ENCODE measurements at places on chromosomes 7 and 10. TPM values are rescaled to one million over a fixed set of nuclear protein-coding genes. Genes with fewer than 3 reads are reported as not detected.

Gene ITGB8
- total RNA-seq = 2.2 TPM

Gene CTTNBP2
- 0.63 TPM for total RNA-seq

Gene ZNF248
- 4.5 TPM for total RNA-seq

Gene FAM25C
- total RNA-seq = not detected

Gene FLNC
- total RNA-seq = 130 TPM

GRCh38 chr7:26144184-26145080 lies 7.6 kb upstream of the NFE2L3 start:
- no peak for DNase-seq

GRCh38 chr10:33612116-33612515 lies 277.6 kb upstream of the NRP1 start:
- DNase-seq = no peak

DNA sequence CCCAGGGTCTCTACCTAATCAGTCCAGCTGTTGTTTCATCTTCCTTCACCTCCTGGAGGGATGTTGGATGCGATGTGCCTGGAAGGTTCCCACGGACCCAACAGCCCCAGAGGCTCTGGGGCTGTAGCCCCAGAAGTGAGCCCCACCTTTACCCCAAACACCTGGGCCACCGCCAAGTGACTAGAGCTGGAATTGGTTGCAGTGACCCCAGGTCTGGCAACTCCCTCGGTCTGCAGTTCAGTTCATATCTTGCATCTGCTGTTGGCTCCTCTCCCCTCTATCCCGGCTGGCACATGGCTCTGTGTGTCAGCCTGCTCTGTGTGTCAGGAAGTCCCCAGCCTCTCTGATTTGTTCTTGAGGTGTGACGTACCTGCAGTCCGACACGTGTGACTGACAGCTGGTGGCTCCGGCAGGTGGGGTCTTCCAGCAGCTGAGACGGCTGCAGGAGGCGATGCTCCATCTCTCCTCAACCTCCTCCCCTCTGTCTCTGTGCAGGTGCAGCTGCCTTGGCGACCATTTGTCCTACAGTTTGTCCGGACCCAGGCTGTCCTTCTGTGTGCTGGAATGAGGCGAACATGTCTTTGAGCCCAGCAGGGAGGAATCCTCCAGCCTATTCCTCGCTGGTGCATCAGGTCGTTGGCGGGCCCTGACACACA lies 38.6 kb downstream of the ELFN1 start:
- no peak for DNase-seq

- no peak for DNase-seq
These were observed 24.2 kb downstream of the FAM3C start for GRCh38 chr7:121371883-121372282.

GRCh38 chr10:987620-987869 lies 689 bp upstream of the GTPBP4 start:
- no peak for DNase-seq

GRCh38 chr7:43749383-43749940 lies 9.0 kb upstream of the BLVRA start:
- DNase-seq = no peak

GRCh38 chr10:47225928-47226645 lies 73.9 kb upstream of the GDF10 start:
- DNase-seq = no peak

GRCh38 chr7:99111591-99111990 lies 32.3 kb downstream of the SMURF1 start:
- no peak for DNase-seq

GRCh38 chr10:68800211-68800610 lies 27.1 kb upstream of the STOX1 start:
- no peak for DNase-seq

DNA sequence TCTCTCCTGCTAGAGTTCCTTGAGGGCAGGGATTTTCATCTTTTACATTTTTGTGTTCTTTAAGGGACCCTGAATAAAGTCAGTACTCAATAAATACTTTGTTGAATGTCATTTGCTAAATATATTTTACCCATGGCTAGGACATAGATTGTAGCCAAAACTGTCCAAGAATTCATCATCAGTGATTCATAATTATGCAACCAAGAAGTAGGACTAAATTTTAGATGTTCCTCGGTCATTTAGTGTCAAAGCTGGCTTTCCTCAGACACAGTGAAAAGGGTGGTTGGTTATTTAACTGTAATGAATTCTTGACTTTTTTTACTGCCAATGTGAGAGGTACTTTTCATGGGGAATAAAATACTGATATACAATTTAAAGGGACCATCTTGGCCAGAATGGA lies 3.3 kb downstream of the NUDT13 start:
- no peak for DNase-seq

DNA sequence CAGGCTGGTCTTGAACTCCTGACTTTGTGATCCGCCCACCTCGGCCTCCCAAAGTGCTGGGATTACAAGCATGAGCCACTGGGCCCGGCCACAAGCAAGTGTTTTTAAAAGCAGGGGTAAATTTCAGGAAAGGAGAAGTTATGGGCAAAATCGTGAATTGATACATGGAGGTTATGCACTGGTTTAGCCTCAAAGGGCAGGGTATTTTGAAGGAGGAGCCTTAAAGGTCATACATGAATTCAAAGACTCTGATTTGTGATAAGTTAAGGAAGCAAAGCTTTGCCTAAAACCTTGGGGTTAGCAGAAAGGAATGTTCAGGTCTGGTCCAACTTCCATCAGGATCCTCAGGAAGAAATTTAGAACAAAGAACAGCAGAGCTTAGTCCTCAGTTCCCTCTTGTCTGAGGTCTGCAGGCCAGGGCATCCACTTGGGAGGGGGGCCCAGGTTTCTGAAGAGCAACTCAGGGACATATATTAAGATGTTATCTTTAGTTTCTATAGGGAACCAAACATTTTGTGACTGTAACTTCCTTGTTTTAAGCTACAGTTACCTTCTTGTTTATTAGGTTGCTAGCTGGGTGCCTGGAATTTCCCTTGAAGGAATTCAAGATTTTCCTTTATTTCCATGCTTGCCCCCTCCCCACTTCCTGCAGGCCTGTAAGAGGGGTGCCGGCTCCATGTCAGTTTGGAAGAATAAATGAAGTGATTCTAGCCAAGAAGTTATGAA lies 2.8 kb upstream of the REPIN1 start:
- DNase-seq = no peak

GRCh38 chr10:7533657-7534479 lies 123.0 kb upstream of the SFMBT2 start:
- DNase-seq = no peak

- no peak for DNase-seq
These were observed 293.7 kb downstream of the POU6F2 start for GRCh38 chr7:39271402-39271801.

DNA sequence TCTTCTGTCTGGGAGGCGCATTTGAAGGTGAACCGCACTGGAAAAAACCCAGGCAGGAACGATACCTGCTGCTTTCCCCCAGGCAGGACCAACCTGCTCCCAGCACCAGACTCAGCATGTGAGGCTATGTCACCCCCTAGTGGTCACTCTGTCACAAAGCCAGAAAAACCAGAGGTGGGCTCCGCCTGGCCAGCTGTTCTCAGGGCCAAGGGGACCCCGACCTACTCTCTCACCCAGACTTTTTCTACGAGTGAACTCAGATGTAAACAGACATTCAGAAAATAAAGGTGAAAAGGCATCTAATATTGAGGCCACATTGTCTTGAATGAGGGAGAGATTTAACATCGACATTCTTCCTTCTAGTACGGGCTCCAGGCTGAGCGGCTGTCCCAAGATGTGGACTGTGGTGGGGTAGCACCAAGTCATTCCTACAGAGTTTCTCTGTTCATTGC lies 117.3 kb downstream of the PRKAG2 start:
- DNase-seq = peak; percentile 53

DNA sequence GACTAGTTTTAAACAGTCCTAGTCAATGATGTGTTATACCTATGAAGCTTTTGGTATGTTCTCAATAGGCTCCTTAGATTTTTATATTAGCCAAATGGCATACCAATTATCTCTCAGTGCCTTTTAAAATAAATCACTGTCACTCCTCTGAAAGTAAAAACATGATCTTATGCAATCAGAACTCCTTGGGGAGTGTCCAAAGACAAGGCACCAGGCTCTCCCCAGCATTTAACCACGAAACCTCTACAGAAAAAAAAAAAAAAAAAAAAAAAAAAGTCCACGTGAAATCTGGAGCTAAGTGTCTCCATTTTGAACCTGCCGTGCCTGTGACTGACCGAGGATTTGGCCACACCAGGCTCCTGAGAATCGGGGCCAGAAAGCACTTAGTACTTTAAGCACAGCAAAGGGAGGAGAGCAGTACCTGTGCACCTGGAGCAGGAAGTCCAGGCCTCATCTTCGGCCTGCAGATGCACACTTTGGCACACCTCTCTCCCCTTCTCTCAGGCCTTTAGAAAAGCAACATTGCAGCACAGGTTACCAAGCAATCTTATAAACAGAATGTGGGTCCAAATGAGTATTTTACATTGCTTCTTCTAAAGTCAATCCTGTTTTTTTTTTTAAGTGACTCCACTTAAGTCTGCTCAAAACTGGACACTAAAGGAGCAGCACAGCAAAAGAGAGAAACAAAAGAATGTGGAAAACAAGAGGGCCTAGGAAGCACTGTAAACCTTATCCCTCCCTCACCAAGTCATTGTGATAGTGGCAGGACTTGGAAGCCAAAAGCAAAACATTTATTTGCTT lies 1.5 kb downstream of the FAM13C start:
- DNase-seq = no peak

Measured in dermis microvascular lymphatic vessel endothelial cell (primary cell).